Urinary bladder (tissue), 4 donors: ENCODE measurements at places on chromosomes 1 and 21.

DNA sequence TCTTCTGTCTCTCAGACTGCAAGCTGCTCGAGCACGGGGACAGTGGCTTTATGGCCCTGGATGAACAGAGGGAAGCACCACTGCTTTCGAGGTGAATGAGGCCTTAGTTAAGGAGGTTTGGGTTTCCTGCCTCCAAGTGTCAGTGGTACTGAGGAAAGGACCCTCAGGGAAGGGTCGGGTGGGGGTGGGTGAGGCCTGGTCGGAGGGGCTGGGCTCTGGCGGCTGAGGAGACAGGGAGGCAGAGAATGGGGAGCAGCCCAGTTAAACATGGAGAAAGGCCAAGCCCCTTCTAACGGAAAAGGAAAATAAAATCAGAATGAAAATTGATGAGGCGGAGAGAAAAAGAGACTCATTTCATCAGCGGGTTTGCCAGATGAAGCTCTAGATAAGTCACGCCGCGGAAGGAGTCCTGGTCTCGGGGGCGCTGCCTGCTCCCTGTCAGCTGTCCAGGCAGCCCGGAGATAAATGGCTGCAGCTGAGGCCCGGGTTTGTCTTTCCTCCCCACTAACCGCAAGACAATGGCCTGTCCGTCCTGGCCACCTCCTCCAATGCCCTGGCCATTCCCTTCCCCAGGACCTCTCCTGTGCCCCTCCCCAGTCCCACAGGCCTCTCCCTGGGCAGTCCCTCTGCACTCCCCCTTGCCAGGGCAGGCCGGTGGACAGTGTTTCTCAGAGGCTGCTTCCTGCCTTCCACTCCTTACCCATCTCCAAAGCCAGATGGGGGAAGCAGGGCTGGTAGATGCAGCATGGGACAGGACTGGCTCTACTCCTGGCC, 55.2 kb downstream of the LRRN2 start:
- no peak for DNase-seq

DNA sequence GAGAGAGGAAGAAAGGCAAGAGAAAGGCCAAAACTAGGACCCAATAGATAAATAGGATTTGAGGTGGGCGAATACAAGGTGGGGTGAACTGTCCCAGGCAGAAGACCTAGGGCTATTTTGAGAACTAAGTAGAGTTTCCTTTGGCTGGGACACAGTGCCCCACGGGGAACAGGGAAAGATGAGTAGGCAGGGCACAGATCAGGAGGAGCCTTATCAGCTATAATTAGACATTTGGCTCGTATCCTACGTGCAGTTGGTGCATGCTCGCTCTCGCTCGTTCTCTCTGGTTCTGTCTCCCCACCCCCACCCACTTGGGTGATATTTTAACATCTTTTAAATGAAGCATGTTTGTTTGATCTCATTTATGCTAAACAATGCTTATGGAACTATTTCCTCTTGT, 235.0 kb upstream of the JUN start:
- DNase-seq = no peak

DNA sequence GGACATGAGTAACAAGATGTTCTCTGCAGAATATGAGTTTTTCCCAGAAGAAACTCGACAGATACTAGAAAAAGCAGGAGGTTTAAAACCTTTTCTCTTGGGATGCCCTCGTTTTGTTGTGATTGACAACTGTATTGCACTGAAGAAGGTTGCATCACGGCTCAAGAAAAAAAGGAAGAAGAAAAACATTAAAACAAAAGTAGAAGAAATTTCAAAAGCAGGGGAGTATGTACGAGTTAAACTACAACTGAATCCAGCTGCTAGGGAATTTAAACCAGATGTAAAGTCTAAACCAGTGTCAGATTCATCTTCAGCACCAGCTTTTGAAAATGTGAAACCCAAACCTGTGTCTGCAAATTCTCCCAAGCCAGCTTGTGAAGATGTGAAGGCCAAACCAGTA, 92.5 kb downstream of the TTC3 start:
- DNase-seq = no peak

DNA sequence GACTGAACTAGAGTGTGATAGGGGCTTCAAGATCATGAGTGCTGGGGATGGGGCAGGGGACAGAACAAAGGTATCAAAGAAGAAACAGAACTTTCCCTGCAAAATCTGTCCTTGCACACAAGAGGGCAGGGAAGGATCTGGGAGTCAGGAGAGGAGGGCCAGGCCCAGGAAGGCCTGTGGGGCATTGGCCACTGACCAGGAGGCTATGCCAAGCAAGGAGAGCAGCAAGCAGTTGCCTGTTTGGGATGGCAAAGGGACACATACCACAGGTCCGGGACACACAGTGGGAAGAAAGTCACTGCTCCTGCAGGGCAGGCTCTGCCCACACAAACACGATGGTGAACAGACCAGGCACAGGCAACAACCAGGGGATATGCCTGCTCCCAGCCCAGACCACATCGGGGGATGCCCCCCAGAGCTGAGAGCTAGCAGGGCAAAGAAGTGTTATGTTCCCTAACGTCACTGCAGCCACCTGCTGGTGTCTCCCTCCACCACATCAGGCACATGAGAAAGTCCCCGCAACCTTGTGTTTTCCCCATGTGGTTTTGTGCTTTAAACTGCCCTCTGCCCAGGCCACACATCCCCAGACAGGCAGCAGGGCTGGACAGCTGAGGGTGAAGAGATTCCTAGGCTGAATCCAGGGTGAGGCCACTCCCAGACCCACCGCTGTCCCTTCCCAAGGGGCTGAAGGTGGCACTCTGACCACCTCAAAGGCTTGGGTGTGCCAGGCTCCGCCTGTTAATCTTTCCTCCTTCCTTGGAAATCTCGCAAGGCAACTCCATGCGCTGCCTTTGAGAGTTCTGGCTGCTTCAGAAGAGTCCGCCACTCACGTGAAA, 53.6 kb downstream of the KIF21B start:
- DNase-seq = no peak

DNA sequence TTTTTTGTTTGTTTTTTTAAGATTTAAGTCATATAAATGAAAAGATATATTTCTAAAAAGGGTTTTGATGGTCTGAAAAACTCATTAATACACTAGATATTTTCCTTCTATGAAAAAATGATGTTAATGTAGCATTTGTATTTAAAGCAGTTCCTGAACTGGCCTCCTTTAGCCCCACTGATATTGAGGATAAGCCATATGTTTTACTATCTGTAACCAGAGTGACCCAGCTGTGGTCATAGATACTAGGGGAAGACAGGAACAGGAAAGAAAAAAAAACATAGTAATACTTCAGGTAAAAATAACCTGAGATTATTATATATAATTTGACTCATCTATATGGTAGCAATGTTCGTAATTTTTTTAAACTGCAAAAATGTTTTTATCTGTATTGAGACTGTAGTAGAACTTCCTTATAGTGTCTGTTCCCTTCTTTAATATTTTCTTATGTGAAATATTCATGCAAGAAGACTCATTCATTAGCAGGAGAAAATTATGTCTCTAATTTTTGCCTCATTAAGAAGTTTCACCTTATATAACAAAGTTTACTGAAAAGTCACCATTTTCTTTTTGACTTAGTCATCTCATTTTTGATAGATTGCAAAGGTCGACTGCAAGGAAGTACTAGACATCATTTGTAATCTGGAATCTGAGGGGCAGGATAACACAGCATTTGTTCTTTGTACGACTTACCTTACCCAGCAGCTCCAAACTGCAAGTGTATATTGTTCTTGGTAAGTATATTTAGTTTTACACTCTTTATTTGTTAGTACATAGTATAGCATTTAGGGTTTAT, 25.6 kb upstream of the TMCO2 start:
- DNase-seq = no peak

GRCh38 chr1:158961178-158961577, 29.8 kb downstream of the PYHIN1 start:
- DNase-seq = no peak

DNA sequence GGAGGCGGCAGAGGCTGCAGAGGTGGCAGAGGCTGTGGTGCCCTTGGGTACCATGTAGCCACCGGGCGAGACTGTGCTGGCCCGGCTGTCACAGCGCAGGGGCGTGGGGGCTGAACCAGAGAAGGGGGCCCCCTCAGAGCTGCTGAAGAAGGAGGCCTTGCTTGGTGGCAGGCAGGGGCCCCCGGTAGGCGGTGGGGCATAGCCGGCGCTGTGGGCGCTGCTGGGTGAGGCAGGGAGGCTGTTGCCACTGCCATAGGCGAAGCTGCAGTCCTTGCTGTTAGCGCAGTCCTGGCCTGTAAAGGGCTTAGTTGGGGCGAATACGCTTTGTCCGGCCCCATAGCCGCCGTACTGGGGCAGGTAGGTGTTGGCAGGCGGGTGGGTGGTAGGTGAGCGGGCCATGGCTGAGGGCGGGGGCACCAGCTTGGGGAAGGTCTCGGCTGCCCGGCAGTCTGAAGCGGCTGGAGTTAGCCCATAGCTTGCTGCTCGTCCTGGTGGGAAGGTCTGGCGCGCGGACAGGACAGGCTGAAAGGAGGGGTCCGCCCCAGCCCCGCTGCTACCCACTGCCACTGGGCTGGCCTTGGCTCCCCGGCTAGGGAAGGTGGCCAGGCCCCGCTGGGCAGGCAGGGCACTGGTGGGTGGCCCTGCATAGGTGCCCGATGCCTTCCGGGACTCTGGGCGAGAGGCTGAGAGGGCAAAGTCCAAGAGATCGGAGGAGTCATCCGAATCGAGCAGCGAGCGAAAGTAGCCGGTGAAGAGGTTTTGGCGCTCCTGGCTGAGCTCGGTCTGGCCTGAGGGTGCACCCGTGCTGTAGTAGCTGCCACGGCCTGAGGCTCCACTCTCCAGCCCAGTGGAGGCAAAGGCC, 54.9 kb downstream of the AHDC1 start:
- DNase-seq = no peak

DNA sequence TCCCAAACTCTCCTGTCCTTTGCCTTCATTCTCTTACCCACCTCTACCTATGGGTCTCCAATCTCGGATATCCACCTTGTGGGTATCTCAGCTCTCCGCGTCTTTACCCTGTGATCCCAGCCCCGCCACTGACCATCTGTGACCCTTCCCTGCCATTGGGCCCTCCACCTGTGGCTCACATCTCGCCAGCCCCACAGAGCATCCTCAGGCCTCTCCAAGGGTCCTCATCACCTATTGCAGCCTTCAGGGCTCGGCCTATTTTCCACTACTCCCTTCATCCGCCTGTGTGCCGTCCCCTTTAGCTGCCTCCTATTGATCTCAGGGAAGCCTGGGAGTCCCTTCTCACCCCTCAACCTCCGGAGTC, 11.1 kb downstream of the BCAN start:
- no peak for DNase-seq

GRCh38 chr1:228825840-228826484, 90.7 kb downstream of the RHOU start:
- DNase-seq = no peak

DNA sequence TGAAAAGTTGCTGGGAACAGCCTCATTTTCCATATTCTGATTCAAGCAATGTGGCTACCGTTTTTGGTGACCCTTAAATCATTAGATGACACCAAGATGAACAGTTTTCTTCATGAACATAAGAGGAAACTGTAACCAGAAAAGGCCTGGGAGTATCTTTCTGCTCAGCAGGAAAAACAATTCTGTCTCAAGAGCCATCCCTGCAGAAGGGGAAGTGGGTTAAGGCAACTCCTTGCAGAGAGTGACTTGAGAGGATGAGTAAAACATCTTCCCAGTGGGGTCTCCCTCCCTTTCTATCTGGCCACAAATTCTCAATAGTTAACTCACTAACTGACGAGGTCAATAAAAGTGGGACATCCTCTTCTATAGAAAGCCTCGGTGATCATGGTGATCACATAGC, 187.6 kb upstream of the NRIP1 start:
- DNase-seq = no peak

DNA sequence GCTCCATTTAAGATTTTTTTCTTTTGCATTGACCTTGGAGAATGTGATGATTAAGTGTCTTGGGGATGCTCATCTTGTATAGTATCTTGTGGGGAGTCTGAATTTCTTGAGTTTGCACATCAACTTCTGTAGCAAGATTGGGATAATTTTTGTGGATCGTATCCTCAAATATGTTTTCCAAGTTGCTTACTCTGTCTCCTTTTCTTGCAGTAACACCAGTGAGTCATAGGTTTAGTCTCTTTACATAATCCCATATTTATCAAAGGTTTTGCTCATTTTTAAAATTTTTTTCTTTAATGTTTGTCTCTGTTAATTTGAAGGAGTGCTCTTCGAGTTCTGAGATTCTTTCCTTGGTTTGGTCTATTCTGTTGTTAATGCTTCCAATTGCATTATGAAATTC, 41.7 kb upstream of the ANGPTL1 start:
- DNase-seq = no peak

GRCh38 chr1:220527908-220528678, at the start of gene MARK1:
TSS of gene MARK1 (plus strand) at chr1:220528136. CDS start at chr1:220528823, 687 bp downstream.
- no peak for DNase-seq

DNA sequence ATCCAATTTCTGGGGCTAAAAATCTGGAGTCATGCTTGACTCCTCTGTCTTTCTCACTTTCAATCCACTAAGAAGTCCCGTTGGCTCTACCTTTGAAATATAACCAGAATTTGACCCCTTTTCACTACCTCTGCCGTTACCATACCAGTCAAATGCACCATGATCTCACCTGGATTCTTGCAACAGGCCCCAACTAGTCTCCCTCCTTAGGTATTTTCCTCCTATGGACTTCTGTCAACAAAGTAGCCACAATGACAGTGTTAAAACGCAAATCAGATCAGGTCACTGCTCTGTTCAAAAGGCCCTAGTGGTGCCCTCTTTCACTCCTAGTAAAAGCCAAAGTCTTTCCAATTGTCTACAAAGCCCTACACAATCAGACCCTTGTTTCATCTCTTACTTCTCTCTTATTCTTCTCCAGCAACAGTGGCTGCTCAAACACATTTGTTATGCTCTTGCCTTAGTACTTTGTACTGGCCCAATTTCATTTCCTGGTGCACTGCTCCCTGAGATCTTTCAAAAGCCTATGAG, 35.7 kb upstream of the AGL start:
- peak; percentile 21 for DNase-seq

DNA sequence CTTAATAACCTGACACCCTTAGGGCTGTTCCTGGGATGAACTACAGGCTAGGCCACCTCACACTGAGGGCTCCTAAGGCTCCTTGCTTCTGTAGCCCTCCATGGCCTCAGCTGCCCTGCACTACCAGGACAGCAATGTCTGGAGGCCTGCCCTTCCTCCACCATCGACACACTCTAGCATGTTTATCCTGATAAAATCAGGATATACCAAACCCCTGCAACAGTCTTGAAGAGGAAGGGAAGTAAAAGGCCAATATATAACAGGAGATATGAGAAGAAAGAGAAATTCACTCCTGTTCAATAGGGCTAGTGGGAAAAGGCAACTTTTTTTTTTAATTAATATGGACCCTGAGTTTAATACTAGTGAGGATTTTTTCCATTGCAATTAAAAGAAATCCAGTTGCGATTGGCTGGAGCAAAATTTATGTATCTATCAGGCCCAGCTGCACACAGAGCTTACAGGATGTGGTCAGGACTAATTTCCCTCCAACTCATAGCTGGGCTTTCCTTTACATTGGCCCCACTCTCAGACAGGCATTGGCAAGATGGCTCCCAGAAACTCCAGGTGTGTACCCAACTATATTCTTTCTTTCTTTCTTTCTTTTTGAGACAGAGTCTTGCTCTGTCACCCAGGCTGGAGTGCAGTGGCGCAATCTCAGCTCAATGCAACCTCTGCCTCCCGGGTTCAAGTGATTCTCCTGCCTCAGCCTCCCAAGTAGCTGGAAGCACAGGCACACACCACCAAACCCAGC, 13.5 kb upstream of the ATP2B4 start:
- DNase-seq = no peak

- no peak for DNase-seq
Measured at GRCh38 chr1:185207980-185208602, 51.1 kb downstream of the SWT1 start.
